ENCODE measurements at places on chromosomes 1 and 21.

DNA sequence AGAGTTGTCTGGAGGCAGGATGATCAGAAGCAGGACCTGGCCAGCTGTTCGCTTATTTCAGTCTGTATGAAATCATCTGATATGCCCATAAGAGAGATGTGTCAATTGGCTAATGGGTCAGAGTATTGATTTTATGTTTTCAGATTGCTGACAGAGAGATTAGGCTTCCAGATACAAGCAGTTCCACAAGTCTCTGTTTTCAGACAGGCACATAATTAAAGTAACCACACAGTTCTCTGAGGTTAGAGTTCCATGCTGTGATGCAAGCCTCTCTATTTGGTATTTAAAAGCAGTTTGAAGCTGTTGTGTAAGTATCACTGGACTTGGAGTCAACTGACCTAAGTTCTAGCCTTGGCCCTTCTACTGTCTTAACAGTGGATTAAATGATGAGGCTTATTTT lies 50.1 kb downstream of the ATF6 start:
- DNase-seq = no peak

DNA sequence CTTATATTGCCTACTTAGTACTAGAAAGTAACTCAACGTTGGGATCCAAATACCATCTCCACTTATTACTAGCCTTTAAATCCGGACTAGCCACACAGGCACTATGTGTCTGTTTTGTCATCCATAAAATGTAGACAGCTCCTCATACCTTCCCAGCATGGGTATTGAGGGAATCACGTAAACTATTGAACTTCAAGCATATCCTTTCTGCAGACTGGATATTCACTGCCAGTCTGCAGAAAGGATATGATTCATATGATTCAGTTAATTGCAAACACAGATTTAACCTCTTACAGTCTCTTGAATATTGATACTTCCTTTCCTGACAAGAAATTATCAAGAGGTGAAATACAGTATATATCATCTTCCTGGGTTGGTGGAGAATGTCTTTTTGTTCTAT lies 186.0 kb downstream of the LEPR start:
- no peak for DNase-seq

DNA sequence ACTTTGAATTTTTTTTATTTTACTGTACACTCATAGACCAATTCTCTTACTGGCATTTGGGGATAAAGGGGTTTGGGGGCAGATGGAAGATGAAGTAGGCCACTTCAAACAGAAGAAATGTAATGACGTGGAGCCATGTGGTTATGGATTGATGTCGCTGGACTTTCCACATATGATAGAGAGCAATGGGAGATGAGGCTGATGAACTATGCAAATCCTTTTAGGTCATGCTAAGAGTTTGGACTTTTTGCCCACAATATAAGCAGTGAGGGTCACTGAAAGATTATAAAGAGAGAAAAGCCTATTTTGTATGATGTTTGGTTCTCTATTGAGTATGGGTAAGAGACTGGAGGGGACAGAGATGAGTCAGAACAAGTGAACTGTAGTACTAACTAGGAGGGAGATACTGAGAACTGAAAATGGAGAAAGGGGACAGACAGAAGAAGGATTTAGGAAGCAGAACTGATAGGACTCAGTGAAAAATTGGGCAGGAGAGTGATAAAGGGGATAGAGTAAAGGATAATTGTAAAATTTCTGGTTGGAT lies 9.2 kb downstream of the C1orf21 start:
- no peak for DNase-seq

- no peak for DNase-seq
Measured at GRCh38 chr1:230120921-230121381, 53.9 kb downstream of the GALNT2 start.

GRCh38 chr1:245363461-245364200 lies 208.8 kb downstream of the KIF26B start:
- DNase-seq = no peak

DNA sequence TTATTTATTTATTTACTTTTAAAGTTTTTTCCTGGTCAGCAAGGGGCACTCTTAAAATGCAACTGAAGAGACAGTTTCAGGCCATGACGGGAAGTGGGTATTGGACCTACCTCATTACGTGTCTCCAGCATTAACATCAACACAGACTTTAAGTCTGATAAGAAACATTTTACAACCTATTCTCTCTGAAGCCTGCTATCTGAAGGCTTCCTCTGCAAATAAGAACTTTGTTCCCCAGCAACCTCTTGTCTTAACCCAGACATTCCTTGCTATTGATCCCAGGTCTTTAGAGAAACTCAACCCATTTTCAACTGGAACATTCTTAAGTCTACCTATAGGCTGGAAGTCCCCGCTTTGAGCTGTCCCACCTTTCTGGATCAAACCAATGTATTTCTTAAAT lies 258.3 kb upstream of the TMPRSS15 start:
- no peak for DNase-seq

GRCh38 chr1:78267513-78268218 lies 221.9 kb downstream of the GIPC2 start:
- no peak for DNase-seq

DNA sequence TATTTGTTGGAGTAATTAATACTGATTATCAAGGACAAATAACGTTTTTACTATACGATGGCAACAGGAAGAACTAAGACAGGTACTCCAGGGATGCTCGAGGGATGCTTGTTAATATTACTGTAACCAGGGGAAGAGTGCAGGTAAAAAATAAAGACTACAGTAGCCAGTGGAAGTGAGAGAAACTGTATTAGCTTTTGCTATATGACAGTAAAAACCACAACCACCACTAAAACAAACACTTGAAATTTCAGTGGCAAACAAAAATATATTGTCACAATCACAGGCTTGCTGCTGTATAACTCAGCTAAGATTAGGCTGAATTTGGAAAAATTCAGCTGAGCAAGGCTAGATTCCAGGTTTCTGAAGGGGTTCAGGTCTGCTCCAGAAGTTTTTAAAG lies 812.6 kb upstream of the ADGRL4 start:
- DNase-seq = no peak

DNA sequence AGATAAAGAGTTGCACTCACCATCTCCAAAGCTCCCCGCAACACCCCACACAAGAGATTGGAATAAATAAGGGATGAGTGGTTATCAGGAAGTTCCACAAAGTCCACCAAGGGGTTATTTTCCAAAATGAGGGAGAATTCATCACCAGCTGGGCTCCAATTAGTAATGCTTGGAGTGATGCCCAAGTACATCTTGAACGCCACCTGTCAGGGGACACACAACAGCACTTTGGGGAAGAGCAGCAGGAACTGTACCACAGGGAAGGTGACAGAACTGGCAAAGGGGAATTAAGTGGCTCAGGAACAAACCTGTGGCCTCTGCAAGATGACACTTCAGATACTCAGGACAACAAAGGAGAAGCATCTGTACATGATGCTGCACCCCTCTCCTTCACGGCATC lies 11.5 kb downstream of the TRAPPC3 start:
- peak; percentile 34 for DNase-seq

- DNase-seq = no peak
Measured at GRCh38 chr1:36160388-36160948, 4.5 kb downstream of the MAP7D1 start.

DNA sequence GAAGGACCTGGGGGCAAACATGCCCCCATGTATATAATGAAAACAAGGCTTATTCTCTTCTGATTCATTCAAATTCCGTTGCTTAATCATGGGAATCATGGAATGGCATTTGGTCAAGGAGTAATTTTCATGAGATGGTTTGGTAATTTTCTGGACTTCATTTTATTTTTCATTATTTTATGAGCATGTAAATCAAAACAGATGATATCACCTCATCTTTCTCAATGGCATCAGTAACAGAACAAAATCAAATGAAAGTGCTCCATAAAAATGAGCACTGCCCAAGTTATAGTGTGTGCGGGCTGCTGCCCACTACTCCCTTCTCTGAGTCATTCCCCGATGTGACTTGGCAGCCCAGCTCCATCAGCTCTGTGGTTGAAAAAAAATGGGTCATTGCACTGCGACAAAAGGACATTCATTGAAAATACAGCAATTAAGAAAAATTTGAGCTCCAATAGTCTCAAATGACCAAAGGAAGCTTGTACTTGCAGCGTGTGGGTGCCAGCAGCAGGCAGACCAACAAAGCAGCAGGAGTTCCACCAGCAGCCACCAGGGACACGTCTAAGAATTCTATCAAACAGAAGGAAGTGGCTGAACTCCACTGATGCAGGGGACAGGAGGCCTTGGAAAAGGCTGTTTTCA lies 84.3 kb upstream of the VAV3 start:
- no peak for DNase-seq

GRCh38 chr21:45642122-45642813 lies 1.3 kb upstream of the PCBP3 start:
- no peak for DNase-seq

DNA sequence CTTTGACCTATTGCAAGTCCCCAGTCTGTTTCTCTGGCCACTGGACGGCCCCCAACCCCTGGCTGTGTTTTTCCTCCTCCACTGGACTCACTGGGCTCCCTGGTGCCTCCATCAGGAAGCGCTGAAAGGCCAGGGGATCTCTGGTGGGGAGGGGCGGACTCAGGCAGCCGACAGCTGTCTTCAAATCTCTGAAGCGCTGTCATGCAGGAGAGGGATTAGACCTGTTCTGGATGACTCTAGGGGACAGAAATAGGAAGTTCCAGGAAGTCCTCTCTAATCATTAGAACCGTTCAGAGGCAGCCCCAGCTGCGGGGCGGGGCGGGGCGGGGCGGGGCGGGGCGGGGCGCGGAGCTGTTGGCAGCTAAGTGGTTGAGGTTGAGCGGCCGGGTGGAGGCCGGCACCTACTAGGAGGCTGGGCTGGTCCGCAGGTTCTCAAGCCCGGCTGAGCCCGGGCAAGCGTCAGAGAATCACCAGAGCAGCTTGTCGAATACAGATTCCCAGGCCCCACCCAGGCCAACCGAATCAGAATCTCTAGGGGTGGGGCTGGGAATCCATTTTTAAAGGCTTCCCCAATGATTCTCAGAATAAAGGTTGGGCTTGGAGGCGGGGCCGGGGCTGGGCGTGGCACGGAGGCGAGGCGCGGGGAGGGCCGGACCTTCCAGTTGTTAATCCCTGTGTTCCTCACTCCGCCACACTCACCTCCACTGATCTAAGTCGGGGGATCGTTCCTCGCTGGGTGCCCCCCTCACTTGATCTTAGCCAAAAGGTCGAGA lies 11.4 kb upstream of the PHLDA3 start:
- no peak for DNase-seq

- no peak for DNase-seq
Measured at GRCh38 chr1:36160949-36161485, 5.1 kb downstream of the MAP7D1 start.

GRCh38 chr1:225860876-225861441 lies 21.2 kb downstream of the TMEM63A start:
- no peak for DNase-seq

GRCh38 chr1:59732214-59732955 lies 82.4 kb upstream of the HOOK1 start:
- no peak for DNase-seq

GRCh38 chr21:36533468-36533848 lies 53.5 kb upstream of the CLDN14 start:
- no peak for DNase-seq

DNA sequence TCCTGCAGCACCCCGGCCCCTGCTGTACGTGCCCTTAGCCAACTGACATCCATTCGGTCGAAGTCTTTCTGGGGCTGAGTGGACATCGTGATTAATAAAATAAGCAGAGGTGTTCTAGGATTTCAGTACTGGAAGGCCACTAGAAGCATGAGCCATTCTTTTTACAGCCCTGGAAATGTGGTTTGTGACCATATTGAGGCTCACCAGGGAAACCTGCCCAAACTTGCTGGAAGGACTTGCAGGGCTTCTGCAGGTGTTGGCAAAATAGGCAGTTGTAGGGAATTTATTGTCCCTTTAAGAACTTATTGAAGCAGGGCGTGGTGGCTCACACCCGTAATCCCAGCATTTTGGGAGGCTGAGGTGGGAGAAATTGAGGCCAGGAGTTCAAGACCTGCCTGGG lies 80.8 kb downstream of the DOP1B start:
- DNase-seq = no peak

- DNase-seq = no peak
Measured at GRCh38 chr1:85200463-85201339, at the start of gene SYDE2. TSS of gene SYDE2 (minus strand) at chr1:85201016. CDS start at chr1:85200996, 20 bp downstream.

DNA sequence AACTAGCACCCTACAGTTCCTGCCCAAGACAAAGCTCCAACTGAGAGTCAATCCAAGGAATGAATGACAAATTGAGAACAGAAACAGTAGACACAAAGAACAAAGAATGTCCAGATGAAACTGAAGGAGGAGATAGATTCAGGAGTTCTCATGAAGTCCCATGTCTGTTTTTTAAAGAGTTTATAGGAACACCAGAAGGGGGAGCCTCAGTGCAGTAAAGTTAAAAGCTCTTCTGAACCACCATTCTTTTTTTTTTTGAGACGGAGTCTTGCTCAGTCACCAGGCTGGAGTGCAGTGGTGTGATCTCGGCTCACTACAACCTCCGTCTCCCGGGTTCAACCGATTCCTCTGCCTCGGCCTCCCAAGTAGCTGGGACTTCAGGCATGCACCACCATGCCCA lies 323.6 kb downstream of the MRPL39 start:
- no peak for DNase-seq
